Right ventricle myocardium inferior (tissue), 1 donor: ENCODE measurements at places on chromosomes 3 and 15.

- DNase-seq, result peak; percentile 14
These were observed 38.0 kb downstream of the SEMA3G start for GRCh38 chr3:52406791-52407510.

GRCh38 chr15:37079726-37080125 is 20.6 kb downstream of the MEIS2 start:
- DNase-seq, result no peak

- no peak for DNase-seq
These were observed 70.5 kb upstream of the TSEN2 start for GRCh38 chr3:12413721-12414255.

DNA sequence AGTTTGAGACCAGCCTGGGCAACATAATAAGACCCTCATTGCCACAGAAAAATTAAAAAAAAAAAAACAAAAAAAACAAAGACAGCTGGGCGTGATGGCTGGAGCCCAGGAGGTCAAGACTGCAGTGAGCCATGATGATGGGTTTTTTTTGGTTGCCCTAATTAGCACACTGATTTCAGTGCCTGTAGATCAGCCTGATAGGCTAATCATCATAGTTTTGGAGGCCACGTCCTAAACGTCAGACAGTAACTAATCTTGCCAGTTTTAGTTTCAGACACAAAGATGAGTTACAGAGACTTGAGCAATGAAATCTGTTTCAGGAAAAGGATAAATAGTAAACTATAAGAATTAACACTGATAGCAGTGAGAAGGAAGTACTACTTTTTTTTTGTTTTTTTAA is 55.4 kb downstream of the LRCH3 start:
- DNase-seq, result no peak
